ENCODE measurements at places on chromosomes 3 and 15.

- DNase-seq, result no peak
Measured at GRCh38 chr15:36428102-36428845, 151.2 kb upstream of the CDIN1 start.

- DNase-seq, result no peak
Measured at GRCh38 chr15:26970712-26971210, at the start of gene GABRG3. GABRG3 (plus strand) TSS chr15:26971181.

- DNase-seq, result no peak
Measured at GRCh38 chr15:99923711-99924110, 190.5 kb upstream of the LYSMD4 start.

DNA sequence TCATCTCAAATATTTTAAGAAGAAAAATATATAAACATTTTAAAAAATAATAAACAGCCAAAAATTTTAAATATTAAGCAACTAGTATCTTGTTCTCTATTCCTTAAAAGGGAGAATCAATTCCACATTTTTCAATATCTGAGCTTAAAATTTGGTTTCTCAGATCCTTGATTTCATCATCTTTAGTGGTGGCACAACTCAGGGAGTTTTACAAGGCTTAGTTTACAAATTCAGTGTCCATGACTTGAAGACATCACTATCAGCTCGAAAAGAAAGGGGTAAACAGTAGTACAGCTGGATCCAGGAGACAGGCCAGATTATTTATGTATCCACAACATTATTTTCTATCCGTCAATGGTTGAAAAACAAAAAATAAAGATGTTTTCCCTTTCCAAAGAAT lies 11.6 kb downstream of the IGF2BP2 start:
- no peak for DNase-seq

GRCh38 chr3:14283092-14283812 lies 104.6 kb downstream of the LSM3 start:
- no peak for DNase-seq

GRCh38 chr3:194270627-194271459 lies 80.3 kb downstream of the CPN2 start:
- no peak for DNase-seq

- no peak for DNase-seq
Measured at GRCh38 chr3:105365391-105366325, 1.1 kb upstream of the ALCAM start.

DNA sequence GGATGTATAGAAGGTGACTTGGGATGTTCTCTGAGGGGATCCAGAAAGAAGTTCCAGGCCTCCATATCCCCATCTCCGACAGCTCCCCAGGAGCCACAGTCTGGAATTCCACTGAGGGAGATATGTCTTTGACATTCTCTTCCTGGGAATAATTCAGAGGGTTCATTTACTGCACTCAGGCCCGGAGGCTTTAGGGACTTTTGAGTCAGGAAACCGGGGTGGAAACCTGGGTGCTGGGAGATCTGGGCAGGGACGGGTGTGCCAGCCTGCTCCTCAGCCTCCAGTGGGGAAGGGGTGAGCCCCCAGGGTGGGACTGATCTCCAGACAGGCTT lies 147.7 kb downstream of the SMAD6 start:
- no peak for DNase-seq

DNA sequence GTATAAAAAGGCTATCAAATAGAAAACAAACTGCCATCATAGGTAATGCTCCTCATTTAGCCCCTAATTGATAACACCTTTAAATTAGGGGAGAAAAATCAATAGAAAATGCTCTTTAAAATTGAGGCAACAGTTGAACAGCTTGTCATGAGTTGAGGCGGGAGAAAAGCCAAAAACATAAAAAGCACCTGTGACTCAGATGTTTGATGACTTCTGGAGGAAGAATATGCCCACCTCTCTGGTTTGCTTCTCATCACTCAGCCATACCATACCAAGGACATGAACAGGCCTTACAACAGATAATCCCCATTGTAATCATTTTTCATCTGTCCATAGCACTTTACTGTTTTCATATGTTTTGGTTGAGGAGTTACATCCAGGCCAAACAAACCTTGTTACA lies 246.0 kb downstream of the MYRIP start:
- DNase-seq, result no peak

DNA sequence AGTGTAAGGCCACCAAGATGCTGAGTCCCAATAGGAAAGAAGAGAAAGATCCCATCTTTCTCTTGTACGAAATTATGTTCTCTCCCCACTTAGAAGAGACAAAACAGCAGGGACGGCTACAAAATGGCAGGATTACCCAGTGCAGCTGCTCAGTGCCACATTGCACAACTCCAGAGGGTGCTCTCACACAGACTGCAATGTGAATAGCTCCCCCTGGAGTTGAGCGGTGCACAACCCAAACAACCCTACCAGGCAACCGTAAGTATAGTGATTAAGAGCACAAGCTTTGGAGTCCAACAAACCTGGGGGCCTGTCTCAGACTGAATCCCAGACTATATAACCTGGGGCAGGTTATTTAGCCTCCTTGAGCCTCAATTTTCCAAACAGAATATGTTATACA lies 3.1 kb upstream of the BHLHE40 start:
- peak; percentile 40 for DNase-seq

GRCh38 chr15:60787837-60788691 lies 309.1 kb upstream of the ICE2 start:
- DNase-seq, result no peak

GRCh38 chr15:29792426-29793159 lies 29.7 kb downstream of the TJP1 start:
- DNase-seq, result no peak

- DNase-seq, result no peak
Measured at GRCh38 chr3:122719273-122719921, 38.8 kb downstream of the PARP14 start.

DNA sequence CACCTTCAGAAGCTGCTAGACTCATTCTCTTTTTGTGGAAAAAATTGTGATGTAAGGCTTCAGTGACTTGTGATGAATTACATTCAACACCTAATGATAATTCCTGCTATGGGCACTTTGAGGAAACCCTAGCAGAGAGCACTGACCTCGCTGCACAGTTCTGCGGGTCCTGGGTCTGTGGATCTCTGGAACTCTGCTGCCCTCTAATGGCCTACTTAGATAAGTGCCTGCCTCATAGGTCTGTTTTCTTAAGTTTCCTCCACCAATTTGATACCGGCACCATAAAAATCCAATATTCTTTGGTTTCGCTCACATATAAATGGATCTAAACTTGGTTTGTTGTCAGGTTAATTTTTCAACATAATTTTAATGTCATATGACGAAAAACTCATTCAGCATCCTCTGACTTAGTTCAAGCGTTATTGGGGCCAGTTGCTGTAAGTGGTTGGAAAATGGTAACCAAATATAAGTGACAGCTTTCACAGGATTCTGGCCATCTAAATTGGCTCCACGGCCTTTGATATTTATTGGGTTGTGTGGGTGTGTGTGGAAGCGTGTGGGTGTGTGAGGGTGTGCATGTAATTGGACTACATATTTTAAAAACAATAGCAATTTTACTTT lies 10.4 kb downstream of the SLITRK3 start:
- peak; percentile 18 for DNase-seq

GRCh38 chr3:90015688-90016356 lies 908.4 kb downstream of the EPHA3 start:
- no peak for DNase-seq

DNA sequence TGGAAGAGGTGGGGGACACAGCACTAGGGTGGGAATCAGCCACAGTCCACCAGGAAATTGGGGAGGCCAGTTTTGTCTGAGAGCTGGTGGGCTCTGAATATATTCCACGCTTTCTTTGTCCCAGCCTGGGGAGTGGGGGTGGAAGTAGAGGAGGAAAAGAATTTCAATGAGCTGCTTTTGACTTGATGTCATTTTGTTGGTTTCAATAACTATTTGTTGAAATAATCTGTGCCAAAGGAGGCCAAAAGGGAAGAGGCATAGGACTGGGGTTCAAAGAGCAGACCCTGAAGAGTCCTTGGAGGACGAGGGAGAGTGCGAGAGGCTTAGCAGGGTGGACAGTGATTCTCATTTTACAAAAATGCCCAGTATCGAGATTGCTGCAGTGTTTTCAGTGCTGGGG lies 262.3 kb downstream of the SHQ1 start:
- no peak for DNase-seq

- DNase-seq, result no peak
Measured at GRCh38 chr15:67146234-67146633, 80.8 kb downstream of the SMAD3 start.

GRCh38 chr15:59373215-59373614 lies 544 bp upstream of the MYO1E start:
- DNase-seq, result no peak

DNA sequence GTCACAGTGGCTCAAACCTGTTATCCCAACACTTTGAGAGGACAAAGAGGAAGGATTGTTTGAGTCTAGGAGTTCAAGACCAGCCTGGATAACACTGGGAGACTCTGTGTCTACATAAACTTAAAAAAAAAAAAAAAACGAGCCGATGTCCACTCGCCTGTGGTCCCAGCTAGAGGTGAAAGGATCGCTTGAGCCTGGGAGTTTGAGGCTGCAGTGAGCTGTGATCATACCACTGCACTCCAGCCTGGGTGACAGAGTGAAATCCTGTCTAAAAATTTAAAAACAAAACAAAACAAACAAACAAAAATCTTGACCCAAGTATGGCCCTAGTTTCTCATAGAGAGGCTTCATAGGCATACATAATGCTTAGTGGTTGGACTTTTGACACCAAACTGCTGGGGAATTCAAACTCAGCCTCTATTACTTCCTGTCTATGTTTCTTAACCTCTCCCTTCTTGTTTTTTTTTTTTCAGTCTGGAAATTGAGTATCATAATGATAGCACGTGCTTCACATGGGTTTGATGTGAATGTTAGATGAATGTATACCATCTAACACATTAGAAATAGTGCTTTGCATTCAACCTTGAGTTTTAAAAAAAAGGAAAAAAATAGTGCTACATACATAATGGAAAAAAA lies 46.4 kb upstream of the CAPN7 start:
- DNase-seq, result no peak

DNA sequence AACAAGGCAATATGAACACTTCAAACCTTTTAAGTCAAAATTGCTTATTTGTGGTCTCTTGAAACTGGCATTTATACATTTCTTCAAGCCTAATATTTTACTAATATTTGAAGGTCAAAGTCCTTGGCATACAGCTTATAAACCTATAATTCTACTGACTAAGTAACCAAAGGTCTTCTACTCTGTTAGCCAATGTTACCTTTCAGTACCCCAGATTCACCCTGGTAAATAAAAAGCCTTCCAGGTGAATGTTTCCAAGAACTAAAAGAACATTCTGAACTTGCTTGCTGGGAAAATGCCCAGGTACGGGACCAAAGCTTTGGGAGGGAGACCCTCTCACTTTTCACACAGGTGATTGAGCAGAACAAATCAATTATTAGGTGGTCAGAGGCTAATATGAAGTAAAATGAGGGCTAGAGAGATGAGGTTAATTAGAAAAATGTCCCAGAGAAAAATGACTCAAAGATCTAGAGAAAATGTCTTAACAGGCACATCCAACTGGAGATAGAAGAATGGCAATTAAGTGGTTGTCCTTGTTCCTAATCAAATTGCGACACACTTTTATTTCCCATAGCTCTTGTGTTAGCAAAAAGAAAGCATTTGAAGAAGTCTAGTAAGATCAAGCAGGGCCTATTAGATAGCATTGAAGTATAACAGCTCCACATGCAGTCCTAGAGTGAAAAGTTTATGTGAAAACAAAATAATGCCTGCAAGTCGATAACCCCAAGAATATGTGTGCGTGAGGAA lies 232.0 kb downstream of the FOXP1 start:
- DNase-seq, result no peak

DNA sequence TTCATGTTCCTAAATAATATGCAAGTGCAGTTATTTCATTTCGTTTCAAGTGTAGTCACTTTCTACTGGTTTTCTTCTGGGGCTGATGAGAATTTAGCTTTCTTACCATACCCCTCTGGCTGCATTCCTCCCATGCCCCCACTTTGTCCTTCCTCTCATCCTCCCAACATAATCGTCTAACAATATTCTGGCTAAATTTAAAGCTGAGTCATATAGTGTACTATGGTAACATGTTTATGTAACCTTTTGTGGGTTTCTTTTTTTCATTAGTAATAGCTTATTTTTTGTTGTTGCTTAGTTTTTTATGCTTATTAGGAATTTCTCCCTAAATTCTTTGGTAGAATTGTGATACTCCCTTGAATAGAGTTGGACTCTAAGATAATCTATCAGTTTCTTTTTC lies 30.5 kb downstream of the DUT start:
- no peak for DNase-seq

- no peak for DNase-seq
Measured at GRCh38 chr3:64915778-64916177, 228.0 kb upstream of the ADAMTS9 start.

DNA sequence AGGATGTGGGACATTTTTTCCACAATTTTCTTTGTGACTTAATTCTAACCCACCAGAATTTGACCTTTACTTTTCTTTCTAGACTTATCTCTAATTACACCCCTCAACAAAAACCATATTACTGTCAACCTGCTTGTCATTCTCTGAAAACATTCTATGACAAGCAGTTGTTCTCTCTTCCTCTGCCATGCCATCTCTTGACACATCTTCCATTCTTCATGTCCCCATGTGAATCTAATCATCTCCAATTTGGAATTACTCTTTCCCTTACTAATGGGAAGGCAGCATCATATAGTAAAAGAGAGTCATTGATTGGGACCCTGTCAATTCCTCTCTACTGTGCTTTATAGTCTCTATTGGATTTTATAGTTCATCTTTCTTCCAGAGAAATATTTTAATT lies 61.3 kb upstream of the P2RY1 start:
- no peak for DNase-seq

DNA sequence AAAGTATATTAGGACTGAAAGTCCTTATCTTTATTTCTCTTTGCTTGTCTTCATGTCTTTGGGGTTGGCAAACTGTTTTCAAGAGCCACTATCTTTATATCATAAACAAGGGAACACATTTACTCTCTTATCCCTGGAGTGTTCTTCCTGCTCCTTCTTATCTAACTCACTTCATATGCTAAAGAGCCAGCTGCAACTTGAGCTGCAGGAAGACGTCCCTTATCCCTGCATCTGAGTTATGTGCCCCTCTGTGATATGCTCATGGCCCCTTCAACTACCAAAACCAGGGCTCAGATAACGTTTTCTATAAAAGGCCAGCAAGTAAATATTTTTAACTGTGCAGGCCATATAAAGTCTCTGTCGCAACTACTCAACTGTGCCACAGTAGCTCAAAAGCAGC lies 137.0 kb upstream of the CRBN start:
- DNase-seq, result no peak

GRCh38 chr3:28835751-28836150 lies 445.1 kb upstream of the RBMS3 start:
- DNase-seq, result no peak

GRCh38 chr3:27614592-27614991 lies 107.5 kb downstream of the EOMES start:
- no peak for DNase-seq

DNA sequence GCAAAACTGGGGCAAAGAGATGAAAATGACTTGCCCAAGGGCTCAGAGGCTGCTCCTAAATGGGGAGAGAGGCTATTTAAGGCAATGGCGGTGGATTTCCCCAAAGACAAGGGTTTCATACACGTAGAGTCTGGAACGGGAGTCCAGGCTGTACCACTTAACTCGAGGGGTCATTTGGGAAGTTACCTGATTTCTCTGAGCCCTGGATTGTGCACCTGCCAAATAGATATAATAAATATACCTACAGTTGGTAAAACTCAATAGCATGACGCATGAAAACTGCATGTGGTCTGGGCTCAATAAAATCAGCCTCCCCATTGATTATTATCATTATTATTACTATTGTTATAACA lies 1.3 kb upstream of the ITPR1 start:
- DNase-seq, result no peak

- no peak for DNase-seq
Measured at GRCh38 chr3:159922193-159922840, 66.3 kb upstream of the IL12A start.

Data from activated CD4-positive, alpha-beta T cell treated with anti-CD3 and anti-CD28 coated beads for 24 hours (primary cell).